CD8-positive, alpha-beta memory T cell (primary cell): ENCODE measurements at places on chromosomes 7 and 10. TPM values are rescaled to one million over a fixed set of nuclear protein-coding genes. Genes with fewer than 3 reads are reported as not detected.

DNA sequence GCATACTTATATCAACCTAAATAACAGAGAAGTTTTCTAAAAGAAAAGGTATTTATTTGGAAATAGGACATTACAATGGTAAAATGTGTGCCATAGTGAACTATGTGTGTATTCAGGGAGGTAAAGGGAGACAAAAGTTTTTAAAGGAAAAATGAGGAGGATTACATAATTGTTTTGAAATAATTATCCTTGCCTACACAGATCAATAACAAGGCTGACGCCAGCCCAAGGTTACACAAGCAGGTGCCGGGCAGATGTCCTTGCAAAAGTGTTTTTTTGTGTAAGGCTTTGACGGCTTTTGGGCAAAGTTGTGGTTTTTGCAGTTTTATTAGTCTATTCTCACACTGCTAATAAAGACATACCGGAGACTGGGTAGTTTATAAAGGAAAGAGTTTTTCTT lies 22.7 kb upstream of the SLC35B4 start:
- H3K36me3 ChIP-seq, result no peaks in the 10 kb centered on the region
- no peak overlapping the region for H3K27ac ChIP-seq
- H3K4me1 ChIP-seq, result no peaks in the 10 kb centered on the region
- H3K27me3 ChIP-seq, result no peaks in the 10 kb centered on the region

The LOXL4 gene
- not detected for total RNA-seq

DNA sequence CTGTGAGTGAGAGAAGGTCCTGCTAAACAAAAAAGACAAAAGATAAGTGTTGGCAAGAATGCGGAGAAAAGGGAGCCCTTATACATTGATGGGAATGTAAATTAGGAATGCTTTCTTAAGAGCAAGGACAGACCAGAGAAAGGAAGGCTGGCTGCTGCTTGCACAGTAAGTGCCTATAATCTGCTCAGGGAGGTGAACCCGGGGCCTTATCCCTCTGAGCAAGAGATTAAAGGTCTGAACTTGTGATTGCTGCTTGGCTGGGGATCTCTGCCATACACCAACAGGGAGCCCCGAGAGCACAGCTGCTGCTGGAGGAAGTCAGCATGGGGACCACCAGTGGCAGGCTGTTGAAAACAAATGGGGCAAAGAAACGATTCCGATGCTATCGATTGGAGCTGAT lies 32.0 kb upstream of the CRTAC1 start:
- no peak overlapping the region for H3K27ac ChIP-seq
- H3K4me3 ChIP-seq, result no peak overlapping the region
- no peak for DNase-seq
- H3K4me1 ChIP-seq, result no peaks in the 10 kb centered on the region

DNA sequence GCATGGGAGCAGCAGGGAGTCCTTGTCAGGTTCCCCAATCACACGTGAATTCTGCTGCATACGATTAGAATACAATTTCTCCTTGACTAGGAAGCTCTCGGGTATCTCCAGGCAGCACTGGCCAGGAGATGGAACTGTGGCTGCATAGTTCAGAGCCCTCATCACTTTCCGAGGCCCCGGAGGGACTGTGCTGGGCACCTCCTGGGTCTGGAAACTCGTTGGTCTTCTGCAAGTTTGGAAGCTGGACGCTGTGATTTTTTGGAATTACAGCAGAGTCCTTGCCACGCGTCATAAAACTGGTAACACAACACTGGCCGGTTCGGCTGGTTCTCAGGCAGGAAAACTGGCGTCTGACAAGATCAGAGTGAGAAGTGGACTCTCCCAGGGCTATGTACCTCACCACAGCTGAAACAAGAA lies 216.1 kb downstream of the CCDC3 start:
- no peaks in the 10 kb centered on the region for H3K27me3 ChIP-seq
- H3K4me3 ChIP-seq, result no peak overlapping the region
- no peak for DNase-seq
- H3K27ac ChIP-seq, result no peak overlapping the region
- H3K4me1 ChIP-seq, result no peaks in the 10 kb centered on the region
- H3K36me3 ChIP-seq, result no peaks in the 10 kb centered on the region

DNA sequence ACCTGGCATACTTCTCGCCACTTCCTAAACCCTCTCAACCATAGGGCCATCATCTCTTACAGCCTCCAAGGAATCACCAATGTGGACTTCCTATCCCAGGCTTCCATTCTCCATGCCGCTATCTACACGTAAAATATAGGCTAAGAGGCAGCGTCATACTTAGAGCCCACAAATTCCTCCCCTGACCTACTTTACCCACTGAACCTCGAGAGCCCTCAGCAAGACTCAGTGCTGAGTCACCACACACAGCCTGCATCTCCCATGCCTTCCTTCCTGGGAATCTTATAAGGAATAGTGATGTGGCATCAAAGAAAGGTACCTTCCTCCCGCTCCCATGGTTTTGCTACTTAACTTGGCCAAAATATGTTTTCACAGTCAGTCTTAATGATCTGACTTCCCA lies 435.6 kb upstream of the NFE2L3 start:
- no peaks in the 10 kb centered on the region for H3K4me1 ChIP-seq
- no peak for DNase-seq
- no peaks in the 10 kb centered on the region for H3K36me3 ChIP-seq
- H3K4me3 ChIP-seq, result no peak overlapping the region
- no peaks in the 10 kb centered on the region for H3K27me3 ChIP-seq
